ENCODE measurements at places on chromosomes 7 and 10. TPM values are rescaled to one million over a fixed set of nuclear protein-coding genes. Genes with fewer than 3 reads are reported as not detected.

Gene SUFU
- total RNA-seq: 6.4 TPM

Gene AGAP9
- 2.5 TPM for total RNA-seq

- DNase-seq: no peak
These were observed 444.1 kb downstream of the NRG3 start for GRCh38 chr10:82319074-82319473.

DNA sequence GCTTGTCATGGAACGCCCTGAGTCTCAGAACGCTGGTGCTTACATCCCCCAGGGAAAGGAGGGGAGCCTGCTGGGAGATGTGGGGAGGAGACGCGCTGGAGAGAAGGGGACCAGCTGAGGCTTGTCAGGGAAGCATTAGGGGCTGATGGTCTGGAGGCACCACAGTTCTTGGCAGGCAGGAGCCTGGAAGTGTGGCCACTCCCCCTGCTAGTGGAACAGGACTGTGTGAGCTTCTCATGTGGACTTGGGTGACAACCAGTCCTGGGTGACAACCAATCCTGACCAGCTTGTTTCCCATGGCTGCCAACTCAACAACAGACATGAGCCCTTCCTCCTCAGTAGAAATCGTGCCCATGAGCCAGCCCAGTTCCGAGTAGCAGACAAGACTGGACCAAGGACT, 87.8 kb downstream of the SPDYE5 start:
- no peak for DNase-seq

GRCh38 chr7:33243319-33243881, 114.0 kb downstream of the BBS9 start:
- DNase-seq: no peak

DNA sequence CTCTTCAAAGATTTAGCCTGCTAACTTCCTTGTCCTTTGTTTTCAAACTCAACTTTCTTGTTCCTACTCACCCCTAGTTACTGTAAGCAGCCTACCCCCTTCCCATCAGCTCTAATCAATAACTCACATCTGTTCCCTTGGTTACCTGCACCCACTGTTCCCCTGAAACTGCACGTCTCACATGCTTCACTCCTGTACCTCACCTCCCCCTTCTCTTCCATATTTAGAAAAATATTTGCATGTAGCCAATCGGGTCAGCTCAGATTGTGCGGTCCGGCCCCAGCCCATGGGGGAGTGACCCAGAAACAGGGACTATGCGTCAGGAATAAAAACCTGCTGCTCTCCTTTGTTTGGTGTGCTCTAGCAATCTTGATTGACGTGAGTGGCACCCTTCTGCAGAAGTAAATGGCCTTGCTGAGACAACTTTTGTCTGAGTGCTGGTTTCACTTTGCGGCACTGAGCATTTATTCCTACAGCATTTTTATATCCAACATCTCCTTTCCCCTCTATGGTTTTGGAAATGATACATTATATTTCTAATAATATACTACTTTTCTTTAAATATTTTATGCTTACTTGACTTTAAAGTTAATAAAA, 21.1 kb upstream of the FAM221A start:
- DNase-seq: no peak

- DNase-seq: no peak
These were observed 23.5 kb upstream of the PTN start for GRCh38 chr7:137366995-137367394.
